ENCODE measurements at places on chromosomes 2 and 18. TPM values are rescaled to one million over a fixed set of nuclear protein-coding genes. Genes with fewer than 3 reads are reported as not detected.
A peak's percentile ranks its signal among the peaks of the same experiment; 100 is the strongest.

DNA sequence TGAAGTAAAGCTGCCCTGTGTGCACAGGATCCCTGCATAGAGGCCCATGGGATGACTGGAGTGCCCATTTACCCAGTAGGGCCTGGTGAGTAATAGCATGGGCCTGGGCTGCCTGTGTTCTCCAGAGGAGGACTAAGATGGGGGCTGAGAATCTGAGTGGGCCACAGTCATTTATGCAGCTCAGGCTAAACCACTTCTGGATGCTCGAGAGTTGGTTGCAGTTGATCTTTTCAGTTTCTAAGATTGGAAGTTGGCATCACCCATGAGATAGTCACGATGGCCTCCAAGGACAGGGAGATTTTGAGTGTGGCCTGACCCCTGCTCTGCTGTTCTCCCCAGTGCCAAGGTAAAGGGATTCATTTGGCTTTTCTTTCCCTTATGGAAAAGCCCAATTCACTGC lies 179.1 kb upstream of the SPRED2 start:
- no peak for DNase-seq

- DNase-seq: no peak
These were observed 316.8 kb downstream of the PIK3C3 start for GRCh38 chr18:42271647-42272414.

DNA sequence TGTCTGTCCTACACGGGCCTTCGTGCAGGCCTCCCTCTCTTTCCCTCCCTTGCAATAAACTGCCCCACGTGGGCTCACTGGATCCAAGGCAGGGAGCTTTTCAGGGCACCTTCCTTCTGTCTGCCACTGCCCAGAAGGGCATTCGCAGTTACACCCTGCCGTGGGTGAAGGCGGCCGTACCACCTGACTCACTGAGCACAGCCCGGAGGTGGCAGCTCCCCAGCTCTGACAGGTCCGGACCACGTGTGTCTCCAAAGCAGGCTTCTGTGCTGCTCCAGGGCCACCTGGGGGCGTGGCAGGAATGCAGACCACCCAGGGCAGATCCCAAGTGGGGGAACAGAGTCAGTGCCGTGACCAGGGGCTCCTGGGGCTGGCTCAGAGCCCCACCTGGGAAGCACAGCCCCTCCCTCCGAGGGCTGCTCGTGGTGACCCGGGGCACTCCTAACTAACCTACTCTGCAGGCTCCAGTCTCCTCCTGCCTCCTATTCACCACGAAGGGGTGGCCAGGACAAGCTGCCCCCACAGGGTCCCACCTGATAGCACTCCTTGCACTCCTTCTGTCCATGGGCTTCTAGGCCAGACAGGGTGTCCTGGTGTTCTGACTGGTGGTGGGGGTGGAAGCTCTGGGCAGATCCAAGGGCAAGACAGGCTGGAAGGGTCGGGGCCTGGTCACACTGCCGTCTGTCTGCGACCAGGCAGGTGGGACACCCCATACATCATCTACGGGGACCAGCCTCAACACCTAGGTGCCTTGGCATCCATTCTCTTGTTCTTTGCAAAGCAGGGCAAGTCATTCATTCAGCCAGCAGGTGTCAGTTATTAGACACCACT lies 9.7 kb downstream of the SNED1 start:
- DNase-seq: peak; percentile 69

DNA sequence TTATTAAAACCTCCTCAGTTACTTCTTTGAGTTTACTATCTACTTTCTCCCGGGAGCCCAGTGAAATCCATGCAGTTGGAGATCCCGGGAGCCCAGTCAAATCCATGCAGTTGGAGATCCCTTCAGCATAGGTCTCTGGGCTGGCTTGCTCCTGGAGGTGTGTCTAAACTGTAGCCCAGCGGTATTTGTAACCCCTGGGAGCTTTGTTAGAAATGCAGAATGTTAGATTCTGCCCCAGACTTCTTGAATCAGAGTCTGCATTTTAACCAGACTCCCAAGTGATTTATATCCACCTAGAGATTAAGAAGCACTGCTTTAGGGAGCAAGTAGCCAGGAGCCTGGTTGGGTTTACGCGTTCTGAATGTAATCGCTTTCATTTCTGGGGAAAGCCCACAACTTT lies 54.5 kb downstream of the ARHGAP28 start:
- DNase-seq: no peak

DNA sequence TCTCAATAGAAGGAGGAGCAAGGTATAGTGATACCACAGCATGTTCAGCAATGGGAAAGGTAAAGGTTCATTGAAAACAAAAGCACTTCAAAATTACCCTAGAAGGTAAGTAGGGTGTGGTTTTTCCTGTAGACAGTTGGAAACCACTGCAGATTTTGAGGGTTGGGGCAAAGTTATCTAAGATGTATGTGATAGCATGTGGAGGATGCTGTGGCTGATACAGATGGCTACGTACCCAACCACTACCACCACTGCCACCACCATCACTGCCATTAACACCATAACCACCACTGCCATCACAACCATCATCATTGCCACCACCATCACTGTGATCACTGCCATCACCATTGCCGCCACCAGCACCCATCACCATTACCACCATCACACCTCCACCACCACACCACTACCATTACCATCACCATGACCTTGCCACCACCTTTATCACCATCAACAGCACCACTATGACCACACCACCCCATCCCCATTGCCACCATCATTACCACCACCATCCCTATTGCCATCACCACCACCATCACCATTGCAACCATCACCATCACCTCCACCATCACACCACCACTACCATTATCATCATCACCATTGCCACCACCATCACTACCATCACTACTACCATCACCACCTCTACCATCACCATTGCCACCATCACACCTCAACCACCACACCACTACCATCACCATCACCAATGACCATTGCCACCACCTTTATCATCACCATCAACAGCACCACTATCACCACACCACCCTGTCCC lies 3.7 kb downstream of the TMSB10 start:
- no peak for DNase-seq

DNA sequence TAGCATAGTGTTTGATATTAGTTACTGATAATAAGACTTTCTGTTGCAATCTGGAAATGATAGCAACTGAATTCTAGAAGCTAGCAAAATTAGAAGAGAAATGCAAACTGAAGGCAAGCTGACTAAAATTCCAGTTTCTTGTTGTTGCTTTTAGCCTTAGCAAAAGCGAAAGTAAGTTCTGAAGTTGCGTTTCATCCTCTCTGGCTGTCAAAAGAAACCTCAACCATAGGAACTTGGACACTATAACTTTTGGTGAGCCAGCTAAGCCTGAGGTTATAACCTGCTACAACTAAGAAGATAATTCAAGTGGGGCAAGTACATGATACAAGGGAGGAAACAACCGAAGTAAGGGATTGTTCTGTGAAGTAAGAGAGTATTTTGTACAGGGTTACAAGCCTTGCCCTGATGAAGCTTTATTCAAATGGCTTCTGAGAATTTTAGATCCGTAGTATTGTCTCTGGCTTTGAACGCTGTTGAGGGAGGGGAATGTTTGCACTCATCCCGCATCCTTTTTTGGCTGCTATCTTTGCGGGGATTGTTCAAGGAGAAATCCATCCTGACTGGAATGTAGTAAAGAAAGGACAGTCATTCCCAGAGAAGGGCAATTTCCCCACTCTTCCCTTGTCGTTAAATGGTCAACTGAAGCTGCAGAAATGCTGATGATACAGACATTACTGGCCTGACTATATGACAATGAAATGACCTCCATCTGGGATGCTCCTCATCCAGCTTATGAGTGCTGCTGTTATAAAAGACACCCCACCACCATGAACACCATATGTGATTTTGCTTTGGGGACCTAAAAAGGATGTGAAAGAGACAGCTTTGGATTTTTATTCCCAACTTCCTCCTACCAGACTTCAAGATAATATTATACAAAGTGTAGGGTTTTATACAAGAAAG lies 7.0 kb upstream of the TMX3 start:
- DNase-seq: no peak

DNA sequence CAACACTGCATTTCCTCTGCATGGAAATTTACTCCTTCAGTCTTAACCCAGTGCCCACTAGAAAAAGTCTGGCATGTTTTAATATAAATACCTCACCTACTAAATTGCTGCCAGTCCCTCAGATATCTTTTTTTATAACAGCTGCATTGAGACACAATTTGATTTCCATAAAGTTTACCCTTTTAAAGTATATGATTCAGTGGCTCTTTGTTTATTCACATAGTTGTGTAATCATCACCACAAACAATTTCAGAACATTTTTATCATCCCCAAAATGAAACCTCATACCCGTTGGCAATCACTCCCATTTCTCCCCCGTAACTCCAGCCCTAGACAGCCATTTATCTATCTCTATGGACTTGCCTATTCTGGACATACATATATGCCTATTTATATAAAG lies 17.0 kb upstream of the FRZB start:
- no peak for DNase-seq

GRCh38 chr2:69116438-69116837 lies 103.5 kb downstream of the ANTXR1 start:
- no peak for DNase-seq

NAT8 gene
- not detected for total RNA-seq

ST8SIA5 gene
- 1.2 TPM for total RNA-seq

REG3G gene
- total RNA-seq: not detected

TSPYL6 gene
- not detected for total RNA-seq

CDKL4 gene
- total RNA-seq: 0.34 TPM
